ENCODE measurements at places on chromosomes 11 and 22. TPM values are rescaled to one million over a fixed set of nuclear protein-coding genes. Genes with fewer than 3 reads are reported as not detected.

OR51B4 gene
- not detected for total RNA-seq

SPTBN2 gene
- total RNA-seq, result 17.0 TPM

CALCB gene
- 0.26 TPM for total RNA-seq

KCNJ11 gene
- total RNA-seq, result 0.74 TPM

HBG2 gene
- not detected for total RNA-seq

YPEL4 gene
- not detected for total RNA-seq

Data from NCI-H460 (cell line).